ENCODE measurements at places on chromosomes 12 and 14.
A peak's percentile ranks its signal among the peaks of the same experiment; 100 is the strongest.

- no peak for DNase-seq
These were observed 1293.6 kb downstream of the AACS start for GRCh38 chr12:126358806-126359205.

DNA sequence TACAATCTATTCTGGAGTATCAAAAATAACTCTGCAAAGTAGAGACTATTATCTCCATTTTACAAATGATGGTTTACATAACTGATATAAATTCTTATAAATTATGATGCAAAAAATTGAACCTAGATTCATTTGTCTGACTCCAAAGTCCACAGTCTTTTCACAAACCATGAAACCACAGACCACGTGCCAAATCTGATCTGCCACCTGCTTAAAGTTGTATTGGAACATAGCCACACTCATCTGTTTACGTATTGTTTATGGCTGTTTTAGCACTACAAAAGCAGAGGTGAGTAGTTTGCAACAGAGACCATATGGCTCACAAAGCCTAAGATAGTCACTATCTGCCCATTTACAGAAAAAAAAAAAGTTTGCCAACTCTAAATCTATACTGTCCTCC is 105.3 kb downstream of the KCNH5 start:
- DNase-seq, result no peak

DNA sequence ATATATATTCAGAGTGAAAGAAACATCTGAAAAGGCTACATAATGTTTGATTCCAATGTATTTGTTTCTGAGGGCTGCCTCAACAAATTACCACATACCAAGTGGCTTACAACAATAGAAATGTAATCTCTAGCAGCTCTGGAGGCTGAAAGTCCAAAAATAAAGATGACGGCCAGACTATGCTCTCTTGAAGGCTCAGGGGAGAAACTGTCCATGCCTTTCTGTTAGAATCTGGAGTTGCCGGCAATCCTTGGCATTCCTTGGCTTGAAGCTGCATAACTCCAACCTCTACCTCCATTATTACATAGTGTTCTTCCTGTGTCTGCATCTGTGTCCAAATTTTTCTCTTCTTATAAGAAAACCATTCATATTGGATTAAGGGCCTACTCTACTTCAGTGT is 68.1 kb upstream of the PLEKHG7 start:
- no peak for DNase-seq

GRCh38 chr14:95222870-95223398 is 65.6 kb upstream of the DICER1 start:
- DNase-seq, result no peak

- DNase-seq, result no peak
These were observed 100.2 kb downstream of the GALC start for GRCh38 chr14:87892763-87893162.

DNA sequence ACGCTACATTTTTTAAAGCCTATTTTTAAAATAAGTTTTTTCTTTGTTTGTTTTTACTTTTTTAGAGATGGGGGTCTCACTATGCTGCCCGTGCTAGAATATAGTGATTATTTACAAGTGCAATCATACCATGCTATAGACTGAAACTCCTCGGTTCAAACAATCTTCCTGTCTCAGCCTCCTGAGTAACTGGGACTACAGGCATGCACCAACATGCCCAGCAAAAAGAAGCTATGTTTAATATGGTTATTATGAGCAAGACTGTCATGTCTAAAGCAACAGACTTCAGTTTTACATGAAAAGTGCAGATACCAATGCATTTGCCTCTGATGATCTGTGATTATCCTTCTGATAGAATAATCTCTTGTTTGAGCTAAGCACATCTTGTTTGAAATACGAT is 45.6 kb upstream of the SGPP1 start:
- no peak for DNase-seq

GRCh38 chr12:94889445-94890210 is 113.9 kb downstream of the NDUFA12 start:
- DNase-seq, result no peak

GRCh38 chr14:64717870-64718269 is 13.6 kb downstream of the PLEKHG3 start:
- DNase-seq, result no peak

- DNase-seq, result no peak
These were observed 7.4 kb downstream of the NKX2-1 start for GRCh38 chr14:36512585-36513003.

- no peak for DNase-seq
These were observed 87.5 kb downstream of the SETD3 start for GRCh38 chr14:99393059-99393655.

DNA sequence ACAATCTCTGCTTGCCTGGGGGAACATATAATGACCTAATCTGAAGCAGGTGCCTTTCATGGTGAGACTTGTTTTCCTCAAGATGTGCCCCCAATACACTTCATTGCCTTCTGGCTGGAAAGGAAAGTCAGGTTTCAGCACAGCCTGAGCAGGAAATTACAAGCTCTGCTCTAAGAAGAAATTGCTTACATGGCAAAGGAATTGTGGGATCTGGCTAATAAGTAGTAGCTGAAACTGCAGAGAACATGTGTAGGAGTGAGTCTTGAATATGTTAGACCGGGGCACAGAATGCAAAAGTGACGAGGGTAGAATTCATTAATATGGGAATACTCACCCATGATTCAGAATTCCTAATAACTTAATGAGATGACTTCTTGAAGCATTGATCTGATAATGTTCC is 6.3 kb upstream of the CFAP54 start:
- DNase-seq, result no peak

- no peak for DNase-seq
These were observed 15.9 kb downstream of the UBE2N start for GRCh38 chr12:93425736-93426411.

GRCh38 chr12:14751986-14752385 is 51.3 kb downstream of the WBP11 start:
- DNase-seq, result no peak

DNA sequence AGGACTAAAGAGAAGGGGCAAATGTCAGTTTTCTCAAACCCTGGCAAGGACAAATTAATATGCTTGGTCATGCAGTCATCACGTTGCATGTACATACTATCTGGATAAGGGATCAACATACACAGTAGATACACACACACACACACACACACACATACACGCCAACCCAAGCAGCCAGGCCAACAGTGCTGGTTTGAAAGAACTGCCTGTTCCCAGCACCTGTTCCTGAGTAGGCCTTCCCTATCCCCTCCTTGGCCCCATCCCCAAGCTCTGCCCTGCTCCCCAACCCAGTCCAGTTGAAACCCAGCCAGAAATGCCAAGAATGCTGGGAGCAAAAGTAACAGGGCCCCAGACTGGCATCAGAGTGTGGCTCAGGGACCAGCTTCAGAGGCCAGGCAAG is 4.4 kb downstream of the ITGA7 start:
- no peak for DNase-seq

DNA sequence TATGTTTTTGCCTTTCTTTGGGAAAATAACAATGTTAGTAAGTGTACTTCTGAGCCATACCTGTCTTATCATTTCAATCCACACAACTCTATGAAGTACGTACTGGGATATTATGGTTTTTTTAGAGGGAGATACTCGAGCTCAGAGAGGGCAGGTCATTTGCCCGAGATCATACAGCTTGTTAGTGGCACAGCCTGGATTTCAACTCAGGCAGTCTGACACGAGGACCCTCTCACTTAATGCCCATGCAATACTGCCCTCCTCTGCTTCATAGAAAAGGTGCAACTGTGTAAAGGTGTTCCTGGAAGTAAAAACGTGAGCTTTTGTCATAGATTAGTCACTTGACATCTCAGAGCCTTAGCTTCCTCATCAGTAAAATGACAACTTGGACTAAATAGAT is 128.0 kb downstream of the NDUFA12 start:
- DNase-seq, result no peak

- no peak for DNase-seq
These were observed 20.1 kb downstream of the TPCN1 start for GRCh38 chr12:113241191-113242025.

GRCh38 chr12:55929306-55929791 is 1.6 kb upstream of the DGKA start:
- DNase-seq, result peak; percentile 78

- no peak for DNase-seq
These were observed 10.8 kb downstream of the PLA2G1B start for GRCh38 chr12:120316798-120317223.

DNA sequence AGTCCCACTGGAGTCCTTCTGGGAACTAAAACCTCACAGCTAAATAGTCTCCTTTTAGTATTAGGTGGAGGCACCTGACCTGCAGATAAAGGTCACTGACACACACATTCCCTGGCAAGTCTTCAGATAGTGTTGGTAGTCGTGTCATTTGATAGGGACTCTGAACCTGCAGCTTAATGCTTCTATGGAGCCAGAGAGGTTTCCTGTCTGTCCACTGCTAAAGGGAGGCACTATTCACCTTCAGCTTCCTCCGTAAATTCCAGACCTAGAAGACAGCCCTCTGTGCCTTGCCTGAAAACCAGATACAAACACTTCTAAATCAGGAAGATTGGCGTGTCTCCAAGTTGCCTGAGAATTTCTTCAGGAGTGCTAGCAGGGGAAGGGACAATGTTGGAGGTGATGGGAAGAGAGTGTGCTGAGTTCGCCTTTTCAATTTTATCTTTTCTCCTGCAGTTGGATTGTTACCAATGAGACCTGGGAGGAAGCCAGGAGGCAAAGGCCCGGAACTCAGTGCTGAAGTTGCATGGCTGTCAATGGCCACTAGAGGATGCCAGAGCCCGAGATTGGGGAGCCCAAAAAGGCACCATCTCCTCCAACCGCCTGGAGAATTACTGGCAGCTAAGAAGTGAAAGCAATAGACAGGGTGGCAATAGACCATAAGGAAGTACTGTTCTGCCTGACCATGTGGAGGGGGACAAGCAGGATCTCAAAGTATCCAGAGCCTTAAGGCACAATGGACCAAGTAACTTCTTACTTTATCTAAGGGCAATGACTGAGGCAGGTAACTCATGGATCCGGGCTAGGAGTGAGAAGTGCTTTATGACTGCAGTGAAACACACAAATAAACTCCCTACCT is 81.6 kb upstream of the SCAF11 start:
- peak; percentile 33 for DNase-seq

GRCh38 chr12:11798856-11799501 is 149.5 kb downstream of the ETV6 start:
- DNase-seq, result no peak

- DNase-seq, result no peak
These were observed 10.2 kb upstream of the CMKLR1 start for GRCh38 chr12:108349278-108349688.

GRCh38 chr14:37452323-37452722 is 142.7 kb downstream of the FOXA1 start:
- DNase-seq, result no peak

DNA sequence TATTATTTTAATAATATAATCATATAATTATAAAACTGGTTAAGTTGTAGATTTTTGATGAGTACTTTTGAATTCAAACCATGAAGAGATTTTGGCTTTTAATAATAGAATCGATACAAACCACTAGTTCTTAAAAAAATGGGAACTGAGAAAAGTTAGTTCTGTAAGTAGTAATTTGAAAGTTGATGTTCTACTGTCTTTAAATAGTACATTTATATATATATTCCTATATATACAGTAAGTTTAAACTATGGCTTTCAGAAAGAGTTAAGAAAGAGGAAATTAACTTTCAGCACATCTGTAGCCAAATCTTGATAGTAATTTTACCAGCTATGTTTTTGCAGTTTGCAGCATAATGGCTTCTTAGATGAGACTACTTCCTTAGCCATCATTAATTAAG is 7.8 kb downstream of the LRRK2 start:
- no peak for DNase-seq

- no peak for DNase-seq
These were observed 10.9 kb downstream of the TCHP start for GRCh38 chr12:109910969-109911348.

DNA sequence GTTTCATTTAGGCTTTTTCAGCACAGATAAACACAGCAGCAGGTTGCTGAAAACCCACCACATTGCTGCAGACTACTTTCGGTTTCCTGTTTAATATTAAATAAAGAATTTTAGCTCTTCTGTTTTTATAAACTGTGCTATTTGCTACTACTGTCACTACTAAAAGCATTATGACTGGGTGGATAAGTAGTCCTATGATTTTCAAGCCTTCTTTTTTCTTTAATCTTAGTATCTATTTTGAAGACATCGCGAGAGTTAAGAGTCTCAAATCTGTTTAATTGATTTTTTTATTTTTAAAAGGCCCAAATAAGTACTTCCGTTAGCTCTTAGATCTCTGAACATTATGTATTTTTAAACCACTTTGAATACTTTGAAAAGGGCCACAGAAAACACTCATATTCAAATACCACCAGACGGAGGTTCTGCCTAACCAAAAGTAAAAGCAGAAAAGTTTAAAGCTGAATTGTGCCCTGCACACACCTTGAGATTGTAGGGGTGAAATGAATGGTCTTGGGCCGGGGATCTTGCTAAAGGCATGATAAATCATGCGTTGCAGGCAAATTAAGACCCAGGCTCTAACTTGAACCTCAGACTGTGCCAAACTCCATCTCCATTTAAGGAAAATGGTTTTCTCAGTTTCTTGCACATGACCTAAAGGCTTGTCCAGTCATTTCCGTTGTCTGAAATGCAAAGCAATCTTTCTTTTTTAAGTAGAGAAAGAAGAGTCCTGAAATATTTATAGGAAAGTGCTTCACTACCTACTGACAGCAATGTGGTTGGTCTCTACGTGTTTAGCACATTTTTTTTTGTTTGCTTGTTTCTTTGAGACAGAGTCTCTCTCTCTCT is 13.6 kb upstream of the FOXN3 start:
- DNase-seq, result peak; percentile 29

DNA sequence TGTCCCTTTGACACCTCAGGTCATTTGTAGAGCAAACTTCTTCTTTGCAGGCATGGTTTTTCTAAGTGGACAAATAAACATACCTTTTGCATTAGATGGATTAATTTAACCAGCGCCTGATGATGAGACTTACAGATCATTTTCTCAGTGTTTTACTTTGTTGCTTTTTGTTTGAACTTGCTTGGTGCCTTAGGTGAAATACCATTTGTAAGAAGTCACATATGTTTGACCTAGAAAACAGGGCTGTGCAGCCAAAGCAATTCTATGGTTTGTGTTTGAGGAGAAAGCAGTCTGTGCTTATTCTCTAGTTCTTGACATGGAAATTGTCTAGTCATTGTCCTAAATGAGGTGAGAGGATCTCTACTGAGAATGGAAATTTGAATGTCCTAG is 111.1 kb downstream of the DIP2B start:
- DNase-seq, result no peak

DNA sequence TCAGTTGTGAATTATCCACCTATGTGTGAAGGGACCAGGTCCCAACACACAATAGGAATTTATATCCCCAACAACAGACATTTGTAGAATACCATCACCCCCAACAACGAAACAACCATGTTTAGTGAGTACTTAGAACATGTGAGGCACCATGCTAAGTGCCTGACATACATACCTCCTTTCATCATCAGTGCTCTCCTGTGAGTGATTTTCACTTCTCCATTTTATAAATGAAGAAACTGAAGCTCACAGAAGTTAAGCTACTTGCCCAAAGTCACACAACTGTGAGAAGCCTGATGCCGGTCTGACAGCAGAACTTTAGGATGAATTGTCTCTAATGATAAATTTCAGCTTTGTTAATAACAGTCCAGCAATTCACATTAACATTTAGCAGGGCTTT is 35.4 kb downstream of the SPTB start:
- no peak for DNase-seq

GRCh38 chr12:108461058-108461660 is 53.9 kb upstream of the FICD start:
- no peak for DNase-seq

GRCh38 chr14:87152693-87153092 is 840.3 kb downstream of the GALC start:
- DNase-seq, result no peak

GRCh38 chr14:106694638-106695393 is 1168.4 kb downstream of the TMEM121 start:
- DNase-seq, result peak; percentile 63

GRCh38 chr12:107304588-107305532 is 211.5 kb upstream of the CRY1 start:
- no peak for DNase-seq

All from activated naive CD8-positive, alpha-beta T cell treated with anti-CD3 and anti-CD28 coated beads, Interleukin-2, amount 50 U/mL, for 16 hours (primary cell).